ENCODE measurements at places on chromosomes 5 and 9. TPM values are rescaled to one million over a fixed set of nuclear protein-coding genes. Genes with fewer than 3 reads are reported as not detected.

DNA sequence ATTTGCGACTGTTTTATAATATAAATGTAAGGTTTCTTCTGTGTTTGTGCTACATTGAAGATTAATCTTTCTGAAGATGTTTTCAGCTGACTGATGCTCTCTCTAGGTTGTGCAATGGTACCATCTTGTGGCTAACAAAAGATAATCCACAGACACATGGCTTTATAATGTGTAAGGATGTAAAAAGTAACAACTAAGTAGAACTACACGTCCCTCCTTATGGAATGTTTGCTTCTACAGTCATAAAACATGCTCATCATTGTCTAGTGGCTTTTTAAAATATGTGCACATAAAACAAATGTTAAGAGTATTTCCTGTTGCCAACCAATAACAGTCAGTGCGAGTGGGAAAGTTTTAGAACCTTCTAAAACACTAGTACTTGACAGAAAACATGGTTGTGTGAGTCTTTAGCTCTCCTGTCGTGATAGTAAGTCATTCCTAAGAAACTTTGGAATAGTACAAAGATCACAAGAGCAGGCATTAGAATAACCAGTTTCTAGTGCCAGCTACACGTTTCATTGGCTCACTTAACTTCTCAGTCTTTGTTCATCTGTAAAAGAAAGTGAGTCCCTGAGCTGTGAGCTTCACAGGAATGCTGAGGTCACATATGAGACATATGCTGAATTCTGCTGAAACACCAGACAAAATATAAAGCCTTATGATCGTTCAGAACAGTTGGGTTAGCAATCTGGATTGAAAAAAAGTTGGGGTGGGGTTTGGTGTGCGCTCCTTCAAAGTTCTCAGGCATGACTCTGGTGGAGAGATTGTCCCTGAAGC is 75.7 kb upstream of the GLIS3 start:
- H3K36me3 ChIP-seq, result no peaks in the 10 kb centered on the region
- no peak overlapping the region for H3K4me3 ChIP-seq
- no peaks in the 10 kb centered on the region for H3K27me3 ChIP-seq
- DNase-seq, result no peak
- peaks cover 6% of the 10 kb centered on the region for H3K4me1 ChIP-seq

DNA sequence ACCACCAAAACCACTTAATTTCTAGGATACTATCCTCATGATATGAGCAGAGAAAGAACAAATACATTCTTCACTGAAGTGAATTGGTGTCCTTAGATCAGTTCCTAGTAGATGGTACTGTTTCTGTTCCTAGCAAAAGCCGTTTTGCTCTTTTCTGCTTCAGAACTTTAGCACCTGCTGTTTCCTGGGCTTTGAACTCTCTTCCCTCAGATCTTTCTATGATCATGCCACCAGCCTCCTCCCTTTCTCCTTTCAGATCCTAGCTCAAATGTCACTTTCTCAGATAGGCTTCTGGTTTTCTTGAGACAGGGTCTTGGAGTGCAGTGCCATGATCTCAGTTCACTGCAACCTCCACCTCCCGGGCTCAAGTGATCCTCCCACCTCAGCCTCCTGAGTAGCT is 118.0 kb downstream of the EGFLAM start:
- no peaks in the 10 kb centered on the region for H3K36me3 ChIP-seq
- no peak for DNase-seq
- no peaks in the 10 kb centered on the region for H3K27me3 ChIP-seq
- H3K27ac ChIP-seq, result no peak overlapping the region

DNA sequence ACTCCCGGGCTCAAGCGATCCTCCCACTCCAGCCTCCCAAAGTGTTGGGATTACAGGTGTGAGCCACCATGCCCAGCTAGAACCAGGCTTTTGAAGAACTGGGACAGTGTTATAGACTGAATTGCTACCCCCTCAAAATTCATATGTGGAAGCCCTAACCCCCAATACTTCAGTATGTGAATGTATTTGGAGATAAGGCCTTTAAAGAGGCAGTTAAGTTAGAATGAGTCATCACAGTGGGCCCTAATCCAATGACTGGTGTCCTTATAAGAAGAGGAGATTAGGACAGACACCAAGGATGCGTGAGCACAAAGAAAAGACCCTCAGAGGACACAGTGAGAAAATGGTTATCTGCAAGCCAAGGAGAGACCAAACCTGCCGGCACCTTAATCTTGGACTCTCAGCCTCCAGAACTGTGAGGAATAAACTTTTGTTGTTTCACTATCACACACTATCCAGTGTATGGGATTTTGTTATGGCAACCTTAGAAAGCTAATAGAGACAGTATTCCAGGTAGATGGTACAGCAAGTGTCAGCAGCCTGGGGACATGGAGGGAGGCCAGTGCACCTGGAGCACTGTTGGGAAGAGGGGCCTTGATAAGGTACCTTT is 31.4 kb upstream of the ERGIC1 start:
- H3K27ac ChIP-seq, result no peak overlapping the region
- H3K27me3 ChIP-seq, result no peaks in the 10 kb centered on the region
- no peak overlapping the region for H3K4me3 ChIP-seq
- no peaks in the 10 kb centered on the region for H3K36me3 ChIP-seq
- DNase-seq, result no peak

DNA sequence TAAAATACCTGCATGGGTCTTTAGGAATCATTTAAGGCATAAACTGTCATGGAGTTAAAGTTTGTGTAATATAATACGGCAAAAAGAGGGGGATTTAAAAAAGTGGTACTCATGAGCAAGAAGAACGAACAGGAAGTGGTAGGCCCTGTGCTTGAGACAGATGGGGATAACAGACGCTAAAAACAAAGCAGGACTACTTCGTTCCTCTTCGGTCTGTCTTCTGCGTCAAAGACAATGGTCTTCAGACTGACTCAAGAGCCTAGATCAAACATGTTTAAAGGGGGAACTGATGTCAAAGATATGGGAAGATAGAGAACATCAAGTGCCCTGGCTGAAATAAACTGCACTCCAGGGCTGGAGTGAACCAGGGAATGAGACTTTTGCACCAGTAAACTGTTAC is 59.8 kb upstream of the RFX3 start:
- no peak for DNase-seq
- no peak overlapping the region for H3K4me3 ChIP-seq
- no peaks in the 10 kb centered on the region for H3K4me1 ChIP-seq
- H3K27ac ChIP-seq, result no peak overlapping the region
- H3K27me3 ChIP-seq, result no peaks in the 10 kb centered on the region
- H3K36me3 ChIP-seq, result no peaks in the 10 kb centered on the region

DNA sequence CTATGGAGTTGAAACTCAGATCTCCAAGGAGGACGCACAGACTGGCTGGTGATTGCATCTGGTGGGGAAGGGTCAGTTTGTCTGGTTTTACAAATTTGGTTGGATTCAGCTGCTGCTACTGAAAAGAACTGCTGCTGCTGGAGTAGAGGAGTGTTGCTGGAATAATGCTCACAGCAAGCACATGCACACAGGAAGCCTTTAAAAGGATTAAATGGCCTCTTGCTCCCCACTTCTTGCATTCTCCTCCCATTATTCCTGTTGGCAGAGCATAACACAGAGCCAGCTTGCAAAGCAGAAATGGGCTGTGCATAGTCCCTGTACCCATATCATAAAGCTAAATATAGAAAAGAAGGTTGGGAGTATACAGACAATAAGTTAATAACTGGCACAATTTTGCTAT is 16.6 kb downstream of the ZNF474 start:
- H3K4me1 ChIP-seq, result no peaks in the 10 kb centered on the region
- H3K27ac ChIP-seq, result no peak overlapping the region
- H3K27me3 ChIP-seq, result no peaks in the 10 kb centered on the region
- H3K36me3 ChIP-seq, result no peaks in the 10 kb centered on the region
- H3K4me3 ChIP-seq, result no peak overlapping the region

DNA sequence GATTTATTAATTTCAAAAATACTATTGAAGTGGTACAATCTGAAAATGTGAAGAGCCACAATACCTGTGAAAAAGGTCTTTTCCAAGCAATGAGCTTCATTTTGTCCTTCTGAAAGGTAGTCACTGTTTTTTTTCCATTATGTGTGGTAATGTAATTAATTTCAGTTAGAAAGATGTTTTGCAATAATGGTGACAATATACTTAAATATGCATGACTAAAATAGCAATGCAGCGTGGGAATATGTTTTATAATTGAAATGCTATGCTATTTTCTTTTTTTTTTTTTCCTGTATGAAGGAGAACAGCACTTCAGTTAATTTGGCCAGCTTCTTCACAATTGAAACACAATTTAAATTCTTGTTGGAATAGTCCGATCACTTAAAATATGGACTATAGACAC is 41.9 kb downstream of the NPR3 start:
- no peak for DNase-seq
- H3K4me1 ChIP-seq, result no peaks in the 10 kb centered on the region
- H3K4me3 ChIP-seq, result no peak overlapping the region
- no peaks in the 10 kb centered on the region for H3K36me3 ChIP-seq

SPATA31E1 gene
- not detected for total RNA-seq

CARD9 gene
- total RNA-seq, result 2.1 TPM

C1QTNF2 gene
- total RNA-seq, result 1.9 TPM

PAPPA gene
- 6.6 TPM for total RNA-seq
